HTR-8/SVneo (cell line): ENCODE measurements at places on chromosomes 3 and 15.

DNA sequence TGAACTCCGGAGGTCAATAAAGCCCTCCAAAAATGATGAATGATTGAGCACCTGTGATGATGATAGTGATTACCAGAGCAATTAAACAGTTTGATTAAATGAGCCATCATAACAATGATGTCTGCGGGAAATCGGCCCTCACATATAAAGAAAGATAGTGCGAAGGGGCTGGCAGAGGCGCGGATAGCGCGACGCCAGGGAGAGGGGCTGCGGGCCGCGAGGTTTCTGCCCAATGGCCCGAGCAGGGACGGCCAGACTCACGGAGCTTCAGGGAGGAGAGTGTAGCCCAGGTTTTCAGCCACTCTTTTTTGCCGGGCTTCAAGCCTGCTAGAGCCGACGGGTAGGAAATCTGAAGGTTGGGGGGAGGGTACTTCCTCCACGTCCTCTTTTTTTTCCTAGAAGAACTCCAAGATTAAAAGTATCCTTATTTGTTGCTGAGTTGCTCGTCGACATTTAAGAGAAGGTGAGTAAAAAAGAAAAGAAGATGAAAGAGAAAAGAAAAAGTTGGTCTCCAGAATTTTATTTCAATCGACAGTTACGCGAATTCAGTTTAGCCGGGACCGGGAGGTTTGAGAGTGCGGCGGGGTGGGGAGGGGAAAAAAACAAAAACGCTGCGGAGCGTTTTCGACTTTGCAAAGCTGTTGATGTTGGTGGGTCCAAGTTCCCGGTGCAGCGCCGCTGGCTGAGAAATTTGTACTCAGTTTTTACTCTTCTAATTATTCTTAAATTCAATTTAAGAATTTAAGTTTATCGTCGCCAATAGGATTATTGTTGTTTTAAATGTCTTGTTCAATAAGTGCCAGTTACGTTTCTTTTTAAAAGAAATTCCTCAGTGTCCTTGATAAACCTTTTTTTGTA, 2.2 kb upstream of the MEIS2 start:
- no peak for DNase-seq

DNA sequence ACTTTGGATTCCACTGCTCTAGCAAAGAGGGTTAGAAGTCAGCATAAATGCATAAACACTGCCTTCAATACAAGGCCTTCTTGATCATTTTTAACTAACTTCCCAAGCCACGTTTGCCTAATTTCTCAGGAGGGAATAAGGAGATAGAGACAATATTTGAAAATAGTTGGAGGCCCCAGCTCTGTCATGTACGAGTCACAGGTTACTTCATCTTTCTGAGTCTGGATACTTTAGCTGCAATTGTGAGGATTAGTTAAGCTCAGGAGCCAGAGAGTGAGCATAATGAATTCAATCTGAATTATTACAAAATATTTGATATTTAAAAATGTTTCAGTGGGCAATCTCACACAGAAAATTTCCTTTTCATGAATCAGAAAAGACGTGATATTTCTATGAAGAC, 298.9 kb downstream of the SHOX2 start:
- no peak for DNase-seq

DNA sequence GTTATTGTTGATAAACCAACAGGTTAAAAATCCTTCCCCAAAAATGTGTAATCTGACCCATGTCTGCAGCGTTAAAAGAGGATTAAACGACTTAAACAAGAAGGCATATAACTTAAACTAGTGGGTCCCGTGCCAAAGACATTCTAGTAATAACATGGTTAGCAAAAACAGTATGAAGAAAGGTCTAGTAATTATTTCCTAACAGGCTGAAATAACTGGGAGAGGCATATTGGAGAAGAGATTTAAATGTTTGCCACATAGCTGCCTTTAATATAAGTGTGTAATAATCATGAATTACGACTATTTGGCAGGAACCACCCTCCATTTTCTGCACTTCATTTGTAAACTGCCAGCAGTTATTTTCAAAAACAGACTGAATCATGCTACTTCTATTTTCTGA, 67.7 kb upstream of the CSPG5 start:
- no peak for DNase-seq

GRCh38 chr15:40080847-40081246, 27.8 kb downstream of the BMF start:
- DNase-seq = no peak

DNA sequence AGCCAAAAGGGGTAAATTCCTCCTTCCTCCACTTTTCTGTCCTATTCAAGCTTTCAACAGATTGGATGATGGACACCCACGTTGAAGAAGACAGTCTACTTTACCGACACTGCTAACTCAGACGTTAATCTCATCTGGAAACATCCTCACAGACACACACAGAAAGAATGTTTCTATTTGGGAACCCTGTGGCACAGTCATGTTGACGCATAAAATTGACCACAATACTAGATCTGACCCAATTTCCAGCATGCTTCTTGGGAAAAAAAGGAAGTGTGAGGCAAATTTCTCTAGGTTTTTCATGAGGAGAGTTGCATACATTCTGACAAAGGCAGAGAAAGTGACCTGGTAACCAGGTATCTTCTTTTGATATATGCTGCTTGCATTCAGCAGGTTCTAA, 594.1 kb downstream of the FGF12 start:
- DNase-seq = no peak

- no peak for DNase-seq
Measured at GRCh38 chr3:120049881-120050539, 44.2 kb downstream of the GSK3B start.

DNA sequence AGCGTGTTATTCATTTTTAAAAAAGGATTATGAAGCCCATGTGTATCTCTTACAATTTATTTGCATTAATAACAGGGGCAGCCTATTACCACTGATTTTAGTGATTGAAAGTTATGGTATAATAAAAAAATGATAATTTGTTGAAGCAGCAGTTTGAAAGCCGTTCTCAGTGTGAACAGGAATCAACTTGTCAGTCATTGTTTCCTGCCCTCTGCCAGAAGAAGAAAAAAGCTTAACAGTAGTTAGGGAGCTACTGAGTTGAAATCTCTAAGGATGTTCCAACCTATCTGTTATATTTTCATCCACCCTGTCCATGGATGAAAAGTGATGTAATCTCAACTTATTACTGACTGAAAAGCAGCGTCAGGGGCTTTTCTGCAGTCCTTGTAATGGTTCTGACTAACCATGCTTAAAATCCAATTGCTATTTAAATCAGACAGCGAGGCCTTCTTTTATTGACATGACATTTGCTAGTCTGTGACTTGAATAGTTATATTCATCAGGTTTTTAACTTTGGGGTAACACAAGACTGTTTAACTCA, 486.7 kb downstream of the ROBO2 start:
- DNase-seq = no peak

DNA sequence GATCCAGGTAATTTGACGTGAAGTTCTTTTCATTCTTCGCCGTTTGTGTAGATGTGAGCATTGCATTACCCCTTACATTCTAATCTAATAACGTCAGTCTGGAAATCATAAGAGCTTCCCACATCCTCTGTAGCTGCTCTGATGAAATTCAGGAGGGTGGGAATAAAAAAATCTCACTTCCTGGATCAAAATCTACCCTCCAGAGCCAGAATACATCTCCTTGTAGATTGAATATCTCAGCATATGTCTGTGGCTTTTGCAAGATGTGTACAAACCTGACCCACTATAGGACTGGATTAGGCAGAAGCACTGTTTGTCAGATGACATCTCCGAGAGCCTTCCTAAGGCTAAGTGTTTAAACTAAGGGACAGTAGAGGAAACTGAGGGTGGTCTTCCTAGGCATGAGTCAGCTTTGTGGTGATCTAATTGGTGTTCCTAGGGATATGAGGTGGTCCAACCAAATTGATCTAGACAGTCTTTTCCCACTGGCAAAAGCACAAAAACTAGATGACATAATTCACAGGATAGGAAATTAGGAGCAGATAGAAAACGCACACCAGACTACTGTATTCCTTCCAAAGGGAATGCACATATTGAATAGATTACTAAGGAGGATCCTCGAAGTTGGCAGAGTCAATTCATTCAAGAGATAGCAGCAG, 216.3 kb upstream of the LRTM1 start:
- peak; percentile 34 for DNase-seq

GRCh38 chr15:59170295-59171066, 36.2 kb upstream of the LDHAL6B start:
- DNase-seq = no peak

DNA sequence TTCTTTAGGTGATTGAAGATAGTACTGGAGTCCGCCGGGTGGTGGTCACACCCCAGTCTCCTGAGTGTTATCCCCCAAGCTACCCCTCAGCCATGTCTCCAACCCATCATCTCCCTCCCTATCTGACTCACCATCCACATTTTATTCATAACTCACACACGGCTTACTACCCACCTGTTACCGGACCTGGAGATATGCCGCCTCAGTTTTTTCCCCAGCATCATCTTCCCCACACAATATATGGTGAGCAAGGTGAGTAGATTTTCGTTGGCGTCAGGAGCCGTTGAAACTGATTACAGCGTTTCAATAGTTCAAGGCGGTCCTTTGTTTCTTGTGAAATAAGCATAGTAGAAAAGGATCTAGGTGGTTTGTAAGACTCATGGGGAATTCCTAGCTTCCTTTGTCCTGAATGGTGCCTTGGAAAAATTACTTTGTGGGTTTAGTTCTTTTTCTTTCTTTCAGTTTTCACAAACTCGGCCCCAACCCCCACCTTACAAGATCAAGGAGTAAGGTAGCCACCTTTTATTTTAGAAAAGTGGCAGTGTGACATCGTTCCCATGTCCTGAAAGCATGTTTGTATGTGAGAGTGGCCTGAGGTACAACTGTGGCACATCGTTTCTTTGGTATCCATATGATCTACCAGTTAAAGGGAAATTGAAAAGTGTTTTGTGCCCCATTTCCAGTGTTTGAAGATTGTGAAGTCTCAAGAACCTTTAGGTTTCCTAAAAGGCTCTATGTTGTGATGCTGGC, 200.6 kb downstream of the GHSR start:
- no peak for DNase-seq

GRCh38 chr3:61824553-61825135, 263.3 kb downstream of the PTPRG start:
- DNase-seq = no peak

DNA sequence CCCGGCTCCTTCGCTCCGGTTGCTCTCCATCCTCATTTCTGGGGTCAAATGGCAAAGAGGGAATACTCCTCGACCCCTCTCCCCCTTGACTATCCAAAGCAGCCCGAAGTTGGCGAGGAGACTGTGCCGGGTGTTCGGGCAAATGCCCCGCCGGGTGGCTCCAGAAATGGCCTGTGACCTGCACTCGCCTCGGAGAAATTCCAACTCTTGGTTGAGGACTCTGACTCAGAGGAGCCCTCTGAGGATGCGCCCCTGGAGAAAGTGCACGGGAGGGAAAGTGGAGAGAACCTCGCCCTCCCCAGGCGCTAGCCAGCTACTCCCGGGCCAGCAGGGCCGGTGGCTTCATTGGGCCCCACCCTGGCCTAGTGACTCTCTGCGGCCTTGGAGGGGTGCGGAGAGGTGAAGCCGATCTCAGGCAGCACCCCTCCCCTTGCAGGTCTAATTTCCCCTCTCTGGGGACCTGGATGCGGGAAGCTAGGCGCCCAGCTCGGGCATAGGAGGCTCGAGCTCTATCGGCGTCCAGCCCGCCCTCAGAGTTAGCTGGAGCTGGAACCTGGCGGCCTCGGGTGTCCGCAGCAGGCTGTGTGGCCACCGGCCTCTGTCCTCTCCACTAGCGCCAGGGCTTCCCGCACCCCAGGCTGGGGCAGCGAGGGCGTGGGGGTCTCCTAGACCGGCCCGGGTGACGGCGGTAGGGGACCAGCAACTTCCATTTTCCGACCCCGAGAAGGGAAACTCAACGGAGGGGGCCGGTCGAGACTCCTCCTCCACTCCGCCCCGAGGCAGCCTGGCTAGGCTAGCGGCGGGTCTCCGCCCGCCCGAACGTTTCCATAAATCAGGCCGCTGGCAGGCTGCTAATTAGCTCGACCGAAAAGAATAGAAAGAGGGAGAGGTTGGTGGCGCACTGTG, 29.4 kb downstream of the NR2F2 start:
- no peak for DNase-seq

DNA sequence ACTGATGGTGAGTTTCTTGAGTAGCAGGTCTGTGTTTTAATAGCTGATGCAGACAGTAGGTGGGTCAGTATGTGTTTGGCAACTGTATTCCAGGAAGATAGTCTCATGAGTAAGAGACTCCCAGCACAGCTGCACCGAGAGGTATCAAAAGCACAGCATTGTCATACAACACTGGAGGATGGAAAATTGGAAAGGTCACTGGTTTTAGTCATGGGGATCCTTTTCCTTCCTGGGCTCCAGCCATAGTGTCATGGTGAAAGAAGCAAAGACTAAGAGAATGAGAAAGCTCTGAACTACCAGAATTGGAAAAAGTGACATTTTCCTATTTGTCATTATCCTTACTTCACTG, 61.5 kb downstream of the P3H2 start:
- DNase-seq = no peak

GRCh38 chr3:146780251-146780650, 175.1 kb upstream of the PLSCR5 start:
- no peak for DNase-seq

DNA sequence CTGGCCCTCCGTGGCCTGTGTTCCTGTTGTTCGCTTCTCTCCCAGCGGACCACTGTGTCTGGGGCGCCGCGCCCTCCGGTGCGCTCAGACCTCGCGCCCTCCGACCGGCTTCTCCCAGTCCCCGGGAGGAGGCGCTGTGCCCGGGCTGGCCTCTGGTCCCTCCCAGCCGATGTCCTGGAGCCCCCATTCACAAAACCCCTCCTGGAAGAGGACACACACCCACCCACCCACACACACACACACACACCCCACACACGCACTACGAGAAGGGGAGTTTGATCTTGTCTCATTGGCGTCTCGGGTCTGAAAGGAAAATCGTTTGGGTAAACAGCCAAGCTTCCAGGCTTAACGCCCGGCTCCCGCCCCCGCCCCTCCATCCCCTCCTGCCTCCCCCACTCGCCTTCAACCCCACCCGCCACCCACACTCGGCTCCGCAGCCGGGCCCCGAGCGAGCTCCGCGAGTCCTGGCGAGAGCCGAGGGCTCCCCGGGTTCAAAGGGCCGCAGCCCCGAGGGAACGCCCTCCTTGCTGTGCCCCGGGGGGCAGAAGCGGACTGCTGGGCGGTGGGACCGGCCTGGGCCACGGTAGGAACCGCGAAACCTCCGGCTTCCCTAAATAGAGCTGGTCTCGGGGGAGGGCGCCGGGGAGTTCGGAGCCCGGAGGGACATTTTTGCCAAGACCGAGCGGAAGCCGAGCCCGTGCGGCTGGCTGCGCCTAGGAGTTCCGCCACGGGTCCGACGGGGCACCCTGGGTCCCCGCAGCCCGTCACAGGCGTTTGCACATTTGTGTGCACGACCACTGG, 23.6 kb downstream of the NR2F2 start:
- DNase-seq = no peak

- DNase-seq = no peak
Measured at GRCh38 chr15:58307313-58307961, 124.4 kb upstream of the LIPC start.

DNA sequence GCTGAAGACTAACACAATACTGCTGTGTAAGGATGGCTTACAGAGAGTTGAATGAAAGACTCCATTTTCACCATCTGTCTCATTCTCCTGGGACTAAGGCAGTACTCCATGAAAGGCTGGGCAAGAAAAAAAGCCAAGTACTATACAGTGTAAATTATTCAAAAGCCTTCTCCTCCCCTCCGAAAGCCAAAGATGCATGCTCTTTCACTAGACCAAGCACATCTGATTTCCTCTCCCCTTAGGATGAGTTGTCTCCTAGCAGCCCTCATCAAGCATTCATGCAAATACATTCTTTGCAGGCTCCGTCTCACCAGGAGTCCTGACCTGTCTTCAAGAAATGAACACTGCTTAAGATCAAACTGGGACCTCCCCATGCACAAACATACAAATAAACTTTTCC, 133.5 kb upstream of the THBS1 start:
- DNase-seq = no peak

GRCh38 chr3:76402926-76403325, 617.6 kb upstream of the ZNF717 start:
- DNase-seq = no peak
